NCI-H510A (cell line): ENCODE measurements at places on chromosomes 6 and 20.

GRCh38 chr20:34403908-34404307 lies 40.8 kb downstream of the ITCH start:
- DNase-seq, result no peak

DNA sequence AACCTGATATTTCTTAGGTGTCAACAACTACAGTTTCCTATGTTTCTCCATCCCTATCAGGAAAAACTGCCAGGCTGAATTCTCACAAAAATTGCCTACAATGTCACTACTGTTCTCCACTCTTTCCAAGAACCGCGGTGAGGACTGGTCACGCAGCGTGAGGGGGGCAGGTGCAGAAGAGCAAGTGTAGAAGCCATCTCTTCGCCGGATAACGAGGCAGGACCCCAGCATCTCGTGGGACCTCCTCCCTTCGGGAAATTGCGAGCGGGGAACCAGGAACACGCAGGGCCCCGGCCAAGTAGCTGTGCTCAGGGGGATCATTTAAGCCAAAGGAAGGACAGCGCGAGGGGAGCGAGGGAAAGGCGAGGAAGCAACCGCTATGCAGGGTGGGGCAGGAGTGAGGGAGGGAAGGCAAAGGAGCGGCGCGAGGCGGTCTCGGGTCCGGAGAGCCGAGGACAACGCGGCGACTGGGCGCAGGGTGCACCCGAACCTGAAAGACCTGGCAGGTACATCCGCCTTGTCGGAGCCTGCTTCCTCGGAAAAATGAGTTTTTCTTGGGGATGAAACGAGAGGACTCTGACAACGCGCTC lies 559 bp downstream of the APMAP start:
- DNase-seq, result no peak

- DNase-seq, result no peak
Observed at GRCh38 chr20:37353285-37353849, 7.4 kb downstream of the SRC start.

DNA sequence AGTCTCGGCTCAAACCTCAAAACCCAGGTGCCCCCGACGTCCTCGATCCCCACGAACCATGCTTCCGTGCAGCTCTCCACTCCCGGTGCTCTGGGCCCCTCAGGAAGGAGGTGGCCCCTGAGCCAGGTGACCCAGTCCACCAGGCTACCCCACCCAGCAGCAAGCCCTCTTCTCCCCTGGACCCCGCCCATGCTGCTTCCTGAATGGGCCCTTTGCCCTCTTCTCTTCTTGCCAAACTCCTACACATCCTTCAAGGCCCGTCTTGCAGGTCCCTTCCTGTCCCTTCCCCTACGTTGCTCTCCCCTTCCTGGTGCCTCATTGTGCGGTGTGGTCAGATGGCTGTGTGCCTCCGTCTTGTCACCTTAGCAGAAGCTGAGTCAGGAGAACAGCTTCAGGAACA lies 3.4 kb upstream of the GATA5 start:
- DNase-seq, result no peak

- no peak for DNase-seq
Observed at GRCh38 chr20:62137478-62138203, 5.6 kb downstream of the PSMA7 start.

- DNase-seq, result no peak
Observed at GRCh38 chr20:46627234-46627633, 24.0 kb downstream of the SLC13A3 start.

DNA sequence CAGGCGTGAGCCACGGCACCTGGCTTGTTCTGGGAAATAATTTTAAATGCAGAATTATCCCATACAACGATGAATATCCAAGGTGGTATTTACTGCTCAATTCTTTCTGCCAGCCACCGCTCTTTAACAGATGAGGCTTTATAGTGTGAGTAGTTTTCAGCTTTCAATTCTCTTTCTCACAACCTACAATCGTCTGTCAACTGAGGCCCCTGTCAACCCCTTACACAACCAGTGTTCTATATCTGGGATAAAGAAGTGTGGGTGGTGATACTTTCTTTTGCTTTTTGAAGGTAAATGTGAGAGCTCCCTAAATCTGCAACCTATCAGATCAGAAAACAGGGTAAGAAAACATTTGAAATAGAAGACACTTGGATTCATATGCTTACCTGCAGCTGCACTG lies 22.5 kb downstream of the STAU1 start:
- DNase-seq, result no peak

GRCh38 chr20:53296451-53297153 lies 297.0 kb downstream of the ZNF217 start:
- no peak for DNase-seq

GRCh38 chr20:43658069-43658722 lies 8.7 kb upstream of the MYBL2 start:
- no peak for DNase-seq

GRCh38 chr6:56046576-56046975 lies 171.2 kb upstream of the BMP5 start:
- DNase-seq, result no peak

GRCh38 chr6:8082954-8083858 lies 19.0 kb upstream of the BLOC1S5 start:
- DNase-seq, result no peak

- DNase-seq, result no peak
Observed at GRCh38 chr6:77034161-77034560, 429.1 kb downstream of the HTR1B start.

- no peak for DNase-seq
Observed at GRCh38 chr20:32495949-32496348, 89.2 kb downstream of the NOL4L start.

- DNase-seq, result peak; percentile 82
Observed at GRCh38 chr20:9068233-9068801, 570 bp upstream of the PLCB4 start.

DNA sequence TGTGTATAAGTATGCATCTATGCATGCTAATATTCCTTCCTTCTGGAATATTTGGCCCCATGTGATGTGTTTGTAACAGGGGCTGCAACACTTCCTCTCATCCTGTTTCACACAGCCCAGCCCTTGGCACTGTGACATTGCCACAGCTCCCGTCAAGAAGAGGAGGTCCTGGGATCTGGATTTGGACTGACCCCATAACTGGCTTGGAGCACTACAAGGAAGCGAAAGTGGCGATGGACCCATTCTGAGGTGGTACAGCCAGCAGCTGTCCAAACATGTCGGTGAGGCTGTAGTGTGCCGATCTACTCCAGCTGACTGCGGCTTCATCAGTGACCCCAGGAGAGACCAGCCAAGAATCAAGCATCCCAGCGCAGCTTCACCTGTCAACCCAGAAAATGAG lies 18.2 kb downstream of the SYNDIG1 start:
- no peak for DNase-seq

DNA sequence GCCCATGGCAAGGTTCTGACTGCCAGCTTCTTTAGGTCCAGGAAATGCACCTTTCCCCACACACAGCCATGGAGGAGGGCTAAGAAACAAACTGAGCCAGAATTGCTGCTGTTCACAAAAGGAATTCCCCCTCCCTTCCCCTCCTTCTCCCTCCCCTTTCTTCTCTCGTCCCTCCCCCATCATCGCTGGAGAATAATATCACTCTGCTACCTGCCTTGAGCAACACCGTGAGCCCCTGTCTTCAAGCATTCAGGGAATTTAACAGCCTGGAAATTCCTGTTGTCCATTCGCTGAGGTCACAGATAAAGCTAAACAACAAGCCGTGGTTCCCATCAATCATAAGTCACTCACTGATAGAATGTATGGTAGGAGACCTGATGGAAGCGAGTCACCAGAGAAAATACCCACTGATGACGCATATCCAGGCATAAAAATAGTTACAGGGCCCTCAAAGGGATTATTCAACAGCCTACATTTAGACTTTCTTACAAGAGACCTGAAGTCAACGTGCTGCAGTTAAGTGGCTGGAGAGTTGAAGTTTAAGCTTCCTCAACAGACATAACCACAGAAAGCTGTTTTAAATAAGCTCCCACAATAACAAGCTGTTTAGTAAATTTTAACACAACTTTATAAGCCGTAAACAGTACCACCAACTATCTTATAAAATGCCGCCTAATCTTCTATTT lies 59.7 kb downstream of the HIVEP2 start:
- DNase-seq, result no peak

DNA sequence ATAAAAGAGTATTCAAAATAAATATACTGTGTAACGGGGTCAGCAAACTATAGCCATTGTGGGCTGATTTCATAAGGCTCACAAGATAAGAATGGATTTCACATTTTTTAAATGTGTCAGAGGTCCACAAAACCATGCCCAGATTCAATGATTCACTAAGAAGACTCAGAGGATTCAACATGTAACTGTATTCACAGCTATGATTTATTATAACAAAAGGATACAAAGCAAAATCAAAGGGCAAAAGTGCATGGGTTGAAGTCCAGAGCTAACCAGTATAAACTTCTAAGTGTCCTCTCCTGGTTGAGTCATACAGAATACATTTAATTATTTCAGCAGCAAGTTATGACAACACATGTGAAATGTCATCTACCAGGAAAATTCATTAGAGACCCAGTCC lies 49.2 kb downstream of the TBC1D32 start:
- DNase-seq, result no peak

DNA sequence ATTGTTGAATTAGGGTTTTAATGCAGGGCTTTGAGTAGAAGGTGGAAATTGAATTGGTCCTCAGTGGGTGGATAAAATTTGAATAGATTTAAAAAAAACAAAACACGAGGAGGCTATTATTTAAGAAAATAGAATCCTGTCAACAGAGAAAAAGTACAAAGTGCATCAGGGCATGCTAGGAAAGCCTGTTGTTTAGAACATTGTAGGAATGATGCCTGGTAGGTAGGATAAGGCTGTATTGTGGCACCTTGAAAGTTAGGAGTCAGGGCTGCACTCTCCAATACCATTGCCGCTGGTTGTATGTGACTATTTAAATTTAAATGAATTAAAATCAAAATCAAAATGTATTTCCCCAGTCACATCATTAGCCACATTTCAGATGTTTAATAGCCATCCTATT lies 363.9 kb downstream of the UTRN start:
- no peak for DNase-seq

DNA sequence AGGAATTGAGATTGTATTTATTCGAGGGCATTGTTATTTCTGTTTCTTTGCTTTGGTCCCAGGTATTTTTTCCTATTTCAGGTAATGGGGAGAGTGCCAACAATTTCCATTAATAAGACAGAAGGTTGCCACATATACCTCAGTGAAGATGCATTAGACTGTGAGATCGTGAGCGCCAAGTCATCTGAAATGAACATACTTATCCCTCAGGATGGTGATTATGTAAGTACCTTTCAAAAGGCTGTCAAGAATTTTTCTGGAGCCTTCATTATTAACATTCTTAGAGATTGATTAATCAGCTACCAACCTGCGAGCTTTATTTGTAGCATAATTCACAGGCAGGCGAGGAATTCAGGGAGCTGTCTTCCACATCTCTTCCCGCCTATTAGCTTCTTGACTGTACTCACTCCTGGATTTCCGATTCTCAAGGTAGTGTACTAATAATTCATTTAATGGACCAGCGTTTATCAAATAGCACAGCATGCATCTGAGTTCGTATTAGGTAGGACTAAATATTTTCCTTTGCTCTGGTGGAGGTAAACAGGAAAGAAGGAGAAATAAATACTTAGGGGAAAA lies 48.6 kb upstream of the FAM8A1 start:
- DNase-seq, result no peak

- DNase-seq, result no peak
Observed at GRCh38 chr6:110042670-110043296, 64.7 kb downstream of the GPR6 start.

DNA sequence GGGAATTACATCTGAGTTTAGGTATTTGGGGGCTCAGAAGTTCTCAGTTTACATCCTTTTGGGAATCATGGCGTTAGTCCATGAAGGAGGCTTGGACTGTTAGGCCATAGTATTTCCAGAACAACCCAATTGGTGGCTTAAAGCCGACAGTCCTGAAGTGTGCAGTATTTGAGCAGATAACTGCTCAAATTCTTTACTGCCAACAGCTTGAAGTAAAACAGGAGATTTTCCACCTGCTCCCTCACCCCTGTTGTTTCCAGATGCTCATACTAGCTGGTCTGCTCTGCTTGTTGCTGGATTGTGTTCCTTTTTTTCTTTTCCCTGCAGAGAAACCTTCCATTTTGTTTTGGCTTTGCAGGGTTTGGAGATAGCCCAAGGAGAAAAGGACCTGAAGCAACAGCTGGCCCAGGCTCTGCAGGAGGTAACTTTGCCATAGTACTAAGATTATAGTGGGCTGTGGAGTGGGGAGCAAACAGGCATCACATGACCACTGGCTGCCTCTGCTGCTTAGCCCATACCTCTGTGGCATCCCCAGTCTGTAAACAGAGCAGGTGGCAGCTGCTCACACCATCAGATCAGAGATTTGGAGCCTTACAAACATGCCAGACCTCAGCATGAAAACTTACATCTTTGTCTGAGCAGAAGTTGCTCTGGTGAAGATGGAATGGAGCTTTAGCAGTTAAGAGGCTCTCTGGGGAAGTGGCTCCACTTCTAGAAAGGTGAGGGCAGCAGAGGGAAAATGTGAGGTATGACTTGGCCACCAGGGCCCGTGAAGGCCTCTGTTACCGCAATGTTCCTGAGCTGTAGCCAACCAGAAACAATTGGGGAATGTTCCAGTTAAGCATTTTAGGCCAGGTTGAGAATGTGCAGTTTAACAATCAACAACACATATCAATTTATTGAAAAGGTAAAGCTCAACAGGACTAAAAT lies 17.6 kb downstream of the RNF8 start:
- peak; percentile 25 for DNase-seq

DNA sequence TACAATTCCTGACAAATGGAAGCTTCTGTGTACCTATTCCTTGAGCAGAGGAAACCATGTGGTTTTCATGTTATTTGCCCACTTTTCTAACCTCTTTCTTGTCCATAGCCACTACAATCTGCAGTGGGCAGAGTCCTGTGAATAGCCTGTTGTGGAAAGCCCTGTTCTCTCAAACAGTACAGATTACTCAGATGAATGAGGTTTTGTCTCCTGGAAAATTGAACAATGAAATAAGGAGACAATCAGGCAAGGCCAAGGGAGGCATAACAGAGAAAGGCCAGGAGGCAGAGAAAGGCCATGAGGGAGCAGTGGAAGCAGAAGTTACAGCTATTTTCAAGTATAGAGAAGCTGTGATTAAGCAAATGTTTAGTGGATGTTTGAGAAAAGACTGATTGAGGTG lies 189.3 kb downstream of the GRIK2 start:
- no peak for DNase-seq

DNA sequence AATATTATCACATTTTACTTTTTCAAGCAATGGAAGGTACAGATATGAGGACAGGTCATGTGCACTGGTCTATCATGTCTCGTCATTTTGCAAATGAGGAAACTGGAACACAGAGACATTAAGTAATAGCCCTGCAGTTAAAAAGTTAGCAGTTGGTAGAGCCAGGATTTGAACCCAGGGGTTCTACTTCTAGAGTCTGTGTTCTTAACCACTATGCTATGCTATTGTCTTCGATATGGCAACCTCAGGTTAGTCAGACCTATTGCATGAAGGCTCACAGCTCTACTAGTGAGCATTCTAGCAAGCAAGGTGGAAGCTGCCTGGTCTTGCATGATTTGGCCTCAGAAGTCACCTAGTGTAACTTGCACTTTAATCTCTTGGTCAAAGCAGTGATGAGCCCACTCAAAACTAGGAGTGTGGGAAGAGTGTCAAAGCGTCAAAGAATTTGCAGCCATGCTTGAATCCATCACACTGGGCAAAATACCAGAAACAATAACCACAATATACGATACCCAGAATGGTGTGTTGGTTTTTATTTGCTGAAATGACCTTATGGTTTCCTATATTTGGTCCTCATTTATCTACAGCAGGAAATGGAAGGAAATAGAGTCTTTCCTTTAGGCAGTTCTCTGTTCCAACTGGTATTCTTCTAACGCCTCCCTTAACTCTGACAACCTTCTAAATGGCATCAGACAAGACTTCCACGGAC lies 20.4 kb upstream of the BMP2 start:
- no peak for DNase-seq
